Activated CD4-positive, alpha-beta T cell treated with anti-CD3 and anti-CD28 coated beads, Interleukin-2, amount 50 U/mL, for 1 hour (primary cell): ENCODE measurements at places on chromosomes 16 and 17.

- no peak for DNase-seq
Measured at GRCh38 chr16:72125635-72126428, 32.2 kb downstream of the DHX38 start.

GRCh38 chr16:82651921-82652601 lies 25.3 kb downstream of the CDH13 start:
- no peak for DNase-seq

DNA sequence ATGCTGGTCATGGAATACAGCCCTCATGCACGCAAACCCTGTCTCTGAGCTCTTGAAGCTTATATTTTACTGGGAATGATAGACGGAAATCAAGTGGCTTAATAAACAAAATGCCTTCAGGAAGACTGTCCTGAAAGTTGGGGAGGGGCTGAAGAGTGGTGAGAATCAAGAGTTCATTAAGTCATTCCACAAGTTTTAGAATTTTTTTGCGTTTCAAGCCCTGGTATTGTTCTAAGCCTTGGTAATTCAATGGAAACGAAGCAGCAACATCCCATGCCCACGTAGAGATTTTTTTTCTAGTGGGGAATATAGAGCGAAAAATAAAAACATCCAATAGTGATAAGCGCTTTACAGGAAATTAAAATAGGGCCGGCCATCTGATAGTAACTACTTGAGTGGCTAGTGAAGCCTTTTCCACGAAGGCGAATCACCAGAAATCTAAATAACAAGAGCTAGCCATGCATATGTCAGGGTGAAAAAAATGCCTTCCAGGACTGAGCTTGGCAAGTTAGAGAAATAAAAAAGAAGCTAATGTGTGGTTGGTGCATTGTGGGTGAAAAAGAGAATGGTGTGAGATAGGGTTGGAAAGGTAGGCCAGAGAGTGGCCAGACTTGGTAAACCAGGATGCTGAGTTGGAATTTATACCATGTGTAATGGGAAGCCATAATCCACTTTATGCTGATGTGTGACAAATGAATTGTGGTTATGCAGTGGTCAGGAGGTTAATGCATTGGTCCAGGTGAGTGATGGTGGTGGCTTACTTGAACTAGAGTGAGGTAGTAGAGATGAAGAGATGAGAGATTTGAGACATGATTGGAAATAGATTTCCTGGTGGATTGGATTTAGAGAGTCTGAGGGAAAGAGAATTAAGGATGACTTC lies 772 bp downstream of the PFAS start:
- DNase-seq, result no peak

- DNase-seq, result no peak
Measured at GRCh38 chr16:6125483-6126259, 1028.1 kb upstream of the EEF2KMT start.

DNA sequence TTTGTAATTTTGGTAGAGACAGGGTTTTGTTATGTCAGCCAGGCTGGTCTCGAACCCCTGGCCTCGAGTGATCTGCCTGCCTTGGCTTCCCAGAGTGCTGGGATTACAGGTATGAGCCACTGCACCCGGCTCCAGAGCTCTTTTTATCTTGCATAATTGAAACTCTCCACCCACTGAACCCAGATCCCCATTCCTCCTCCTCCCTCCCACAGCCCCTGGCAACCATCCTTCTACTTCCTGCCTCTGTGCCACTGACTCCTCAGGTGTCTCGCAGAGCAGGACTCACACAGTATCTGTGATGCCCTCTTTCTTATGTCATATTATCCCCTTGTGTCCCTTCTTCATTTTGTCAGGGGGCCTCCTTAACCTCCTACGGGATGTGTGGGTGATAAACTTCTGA lies 340.7 kb downstream of the SLC39A11 start:
- DNase-seq, result no peak
